ENCODE measurements at places on chromosomes 3 and 15.

DNA sequence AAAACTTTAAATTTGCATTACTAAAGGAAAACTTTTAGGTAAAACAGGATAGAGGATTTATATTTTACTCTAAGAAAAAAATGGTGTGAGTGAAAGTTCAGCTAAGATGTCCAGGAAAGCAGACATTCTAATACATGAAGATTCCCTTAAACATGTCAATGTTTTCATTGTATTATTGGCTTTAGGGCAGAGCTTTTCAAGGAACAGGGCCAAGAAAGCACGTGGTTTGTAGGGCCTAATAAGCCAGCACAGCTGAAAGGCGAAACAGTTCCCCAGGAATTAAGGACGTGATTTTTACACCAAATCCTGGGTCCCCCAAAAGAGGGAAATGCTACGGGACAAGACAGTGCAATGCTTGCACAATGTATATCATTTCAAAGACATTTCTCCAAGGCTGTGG lies 48.6 kb upstream of the MKRN3 start:
- ATAC-seq, result no peak

DNA sequence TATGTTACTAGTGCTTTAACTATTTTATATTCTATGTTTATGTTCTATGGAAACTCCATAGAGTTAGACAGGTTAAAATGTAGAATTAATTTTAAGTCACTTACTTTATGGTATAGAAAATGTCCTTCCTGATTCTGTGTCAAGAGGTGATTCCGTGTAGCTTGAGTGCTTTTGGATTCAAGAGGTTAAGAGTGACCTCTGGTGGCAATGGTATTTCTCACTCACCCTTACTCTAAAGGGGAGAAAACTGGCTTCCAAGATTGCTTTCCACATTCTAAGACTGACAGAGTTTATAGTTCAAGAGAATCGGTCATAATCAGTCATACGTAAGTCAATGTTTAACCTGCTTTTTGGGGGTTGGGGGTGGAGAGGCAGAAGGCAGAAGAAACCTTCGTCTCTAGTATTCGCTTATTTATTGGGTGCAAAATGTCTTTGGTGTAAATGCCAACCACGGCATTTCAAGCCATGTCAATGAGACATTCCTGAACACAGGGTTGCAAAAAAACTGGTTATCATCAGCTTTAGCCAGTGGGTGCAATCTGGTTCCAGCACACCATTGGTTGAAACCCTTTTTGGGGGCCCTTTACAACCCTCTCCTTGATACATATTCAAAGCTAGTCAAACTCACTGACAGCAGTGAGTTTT lies 92.0 kb upstream of the VGLL3 start:
- no peak for ATAC-seq

DNA sequence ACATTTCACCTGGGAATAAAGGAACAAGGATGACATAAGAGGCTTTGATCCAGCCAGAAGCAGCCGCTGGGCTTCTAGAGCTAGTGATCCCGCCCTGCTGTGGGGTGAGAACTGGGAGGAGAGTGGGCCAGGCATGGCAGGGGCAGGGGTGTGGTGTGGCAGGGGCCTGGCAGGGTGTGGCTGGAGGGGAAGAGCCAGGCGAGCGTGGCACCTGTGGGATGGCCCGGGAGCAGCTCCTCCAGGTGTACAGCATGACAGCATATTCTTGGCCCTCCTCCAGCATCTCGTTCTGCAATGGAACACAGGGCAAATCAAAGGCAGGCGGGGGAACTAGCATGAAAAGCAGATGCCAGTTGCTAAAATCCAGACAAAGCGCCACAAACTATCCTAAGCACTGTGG lies 35.5 kb downstream of the CYFIP1 start:
- no peak for ATAC-seq

DNA sequence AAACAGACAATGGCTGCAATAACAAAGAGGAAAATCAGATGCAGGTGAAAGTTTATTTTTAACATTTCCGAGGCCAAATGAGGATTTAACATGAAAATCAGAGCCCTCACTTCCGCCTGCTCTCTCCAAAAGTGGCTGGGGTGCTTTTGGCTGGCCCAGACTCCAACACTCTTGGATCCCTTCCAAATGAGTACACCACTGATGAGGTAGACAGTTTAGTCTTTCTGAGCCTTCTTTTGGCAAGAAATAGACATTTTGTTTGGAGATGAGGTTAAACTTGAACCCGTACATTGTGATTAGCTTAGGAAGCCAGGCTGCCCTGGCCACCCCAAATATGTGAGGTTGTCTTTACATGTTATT lies 51.0 kb upstream of the TRA2B start:
- ATAC-seq, result no peak

DNA sequence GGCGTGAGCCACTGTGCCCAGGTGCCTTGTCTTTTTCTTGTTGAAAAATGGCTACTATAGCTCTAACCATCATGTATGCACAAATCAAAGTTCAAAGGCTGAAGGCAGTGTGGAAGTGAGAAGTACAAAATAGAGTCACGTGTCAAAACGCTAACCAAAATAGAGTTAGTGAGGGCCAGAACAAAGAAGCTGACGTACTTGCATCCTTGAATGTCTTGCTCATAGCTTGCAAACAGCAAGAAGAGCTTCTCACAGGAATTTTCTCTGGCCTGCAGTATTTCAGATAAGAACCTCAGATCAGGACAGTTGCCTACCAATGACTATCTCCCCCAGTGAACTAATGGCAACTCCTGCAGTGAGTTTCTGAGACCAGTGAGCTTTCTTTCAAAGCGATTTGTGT lies 713.5 kb downstream of the GRM7 start:
- ATAC-seq, result no peak

DNA sequence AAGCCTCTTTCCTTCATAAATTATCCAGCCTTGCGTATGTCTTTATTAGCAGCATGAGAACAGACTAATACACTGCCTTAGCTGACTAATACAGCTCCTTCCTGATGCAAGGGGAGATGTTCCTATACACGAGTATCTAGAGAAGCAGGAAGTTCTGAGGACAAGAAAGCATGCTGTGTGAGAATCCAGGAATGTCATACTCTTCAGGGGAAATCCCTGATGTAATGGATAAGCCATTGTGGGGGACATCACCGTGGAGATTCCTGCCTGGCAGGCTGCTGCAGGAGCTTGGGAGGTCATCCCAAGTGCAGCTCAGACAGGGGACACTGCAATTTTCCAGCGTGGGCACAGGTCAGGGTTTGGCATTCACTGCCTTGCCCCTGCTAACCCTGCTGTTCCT lies 476.9 kb downstream of the NR2F2 start:
- ATAC-seq, result no peak

DNA sequence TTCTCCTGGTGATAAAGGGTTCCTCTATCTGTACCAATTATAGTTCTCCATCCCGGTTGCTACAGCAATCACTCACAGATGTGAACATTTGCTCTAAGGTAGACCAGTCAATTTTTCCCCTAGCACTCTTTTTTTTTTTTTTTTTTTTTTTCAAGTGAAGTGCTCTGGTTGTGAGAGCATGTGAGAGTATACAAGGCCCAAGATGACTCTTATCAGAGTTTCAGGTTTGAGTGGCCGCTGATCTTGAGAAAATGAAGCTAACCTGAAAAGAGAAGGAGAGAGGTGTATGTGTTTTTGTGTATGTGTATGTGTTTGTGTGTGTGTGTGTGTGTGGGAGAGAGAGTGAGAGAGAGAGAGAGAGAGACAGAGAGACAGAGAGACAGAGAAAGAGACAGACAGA lies 44.4 kb upstream of the OTOL1 start:
- no peak for ATAC-seq

DNA sequence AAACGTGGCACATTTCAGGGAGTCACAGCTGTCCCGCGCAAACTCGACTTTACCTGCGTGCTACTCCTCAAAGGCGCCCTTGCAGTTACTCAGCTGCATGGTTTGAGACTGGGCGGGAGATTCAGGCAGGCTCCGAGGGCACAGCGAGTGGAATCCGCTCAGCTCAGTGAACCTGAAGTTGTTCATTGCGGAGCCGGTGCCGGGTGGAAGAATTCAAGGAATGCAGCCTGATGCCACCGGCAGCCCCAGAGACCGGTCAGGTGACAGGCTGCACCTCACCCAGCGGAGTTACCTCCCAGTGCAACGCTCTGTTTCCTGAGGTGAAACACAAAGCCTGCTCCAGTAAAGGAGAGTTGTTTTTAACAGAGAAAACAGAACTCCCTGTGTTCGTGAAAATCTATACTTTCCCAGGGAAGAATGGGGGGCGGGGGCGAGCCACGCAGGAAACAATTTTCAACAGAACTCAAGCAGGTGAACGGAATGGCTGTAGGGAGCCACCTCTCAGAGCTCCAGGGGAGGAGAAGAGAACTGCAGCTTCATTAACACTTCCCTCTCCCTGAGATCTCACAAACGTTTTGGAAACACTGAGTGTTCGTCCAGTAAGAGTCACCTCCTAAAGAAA lies 3.8 kb downstream of the VEPH1 start:
- no peak for ATAC-seq

- ATAC-seq, result no peak
Observed at GRCh38 chr3:127585163-127585812, 5.2 kb downstream of the TPRA1 start.

DNA sequence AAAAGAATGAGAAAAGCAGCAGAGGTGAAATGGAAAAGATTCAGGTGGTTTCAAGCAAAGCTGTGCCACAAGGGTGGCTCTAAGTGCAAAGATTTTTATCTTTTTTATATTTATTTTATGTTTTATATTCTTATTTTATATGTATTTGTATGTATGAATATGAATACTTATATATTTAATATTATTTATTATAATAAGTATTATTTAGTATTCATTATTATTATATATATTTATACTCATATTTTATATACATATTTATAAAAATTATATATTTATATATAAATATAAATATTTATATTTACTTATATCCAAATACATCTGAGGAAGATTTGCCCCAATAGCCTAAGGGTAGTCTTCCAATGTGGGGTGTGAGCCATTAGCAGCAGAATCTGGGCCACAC lies 1002.0 kb downstream of the CADM2 start:
- no peak for ATAC-seq
